ENCODE measurements at places on chromosomes 7 and 10.

GRCh38 chr7:41709621-41710020 lies 6.7 kb upstream of the INHBA start:
- no peak for DNase-seq

GRCh38 chr7:18570890-18571478 lies 75.4 kb downstream of the HDAC9 start:
- DNase-seq = no peak

DNA sequence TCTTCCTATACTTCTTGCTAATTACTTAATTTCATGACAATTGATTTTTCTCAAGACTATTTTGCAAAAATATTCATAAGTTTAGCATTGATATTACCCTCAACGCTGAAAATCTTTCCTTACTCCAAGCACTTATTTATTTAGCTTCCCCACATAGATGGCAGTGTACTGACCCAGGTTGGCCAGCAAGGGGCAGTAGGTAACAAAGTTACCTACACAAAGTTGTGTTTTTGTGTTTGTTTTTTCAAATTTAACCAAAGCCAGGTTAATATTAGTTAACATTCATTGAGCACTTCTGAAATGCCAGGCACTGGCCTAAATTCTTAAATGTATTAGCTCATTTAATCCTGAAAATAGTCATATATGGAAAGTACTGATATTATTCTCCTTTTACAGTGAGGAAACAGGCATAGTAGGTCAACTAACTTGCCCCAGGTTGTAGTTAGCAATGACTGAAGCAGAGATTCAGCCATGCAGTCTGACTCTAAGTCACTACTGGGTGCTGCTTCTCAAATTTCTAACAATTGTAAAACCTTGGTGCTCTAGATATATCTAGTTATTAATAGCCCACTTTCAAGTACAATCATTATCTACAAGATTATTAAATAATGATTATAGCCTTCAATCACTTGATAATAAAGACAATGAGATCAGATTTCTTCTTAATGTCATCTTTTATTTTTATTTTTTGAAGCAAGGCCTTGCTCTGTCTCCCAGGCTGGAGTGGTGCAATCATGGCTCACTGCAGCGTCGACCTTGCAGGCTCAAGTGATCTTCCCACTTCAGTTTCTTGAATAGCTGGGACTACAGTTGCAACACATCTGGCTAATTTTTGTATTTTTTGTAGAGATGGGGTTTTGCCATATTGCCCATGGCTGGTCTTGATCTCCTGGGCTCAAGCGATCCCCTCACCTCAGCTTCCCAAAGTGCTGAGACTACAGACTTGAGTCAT lies 5.8 kb upstream of the GGCT start:
- DNase-seq = no peak

- DNase-seq = no peak
Observed at GRCh38 chr10:61313460-61313859, 139.7 kb downstream of the TMEM26 start.

DNA sequence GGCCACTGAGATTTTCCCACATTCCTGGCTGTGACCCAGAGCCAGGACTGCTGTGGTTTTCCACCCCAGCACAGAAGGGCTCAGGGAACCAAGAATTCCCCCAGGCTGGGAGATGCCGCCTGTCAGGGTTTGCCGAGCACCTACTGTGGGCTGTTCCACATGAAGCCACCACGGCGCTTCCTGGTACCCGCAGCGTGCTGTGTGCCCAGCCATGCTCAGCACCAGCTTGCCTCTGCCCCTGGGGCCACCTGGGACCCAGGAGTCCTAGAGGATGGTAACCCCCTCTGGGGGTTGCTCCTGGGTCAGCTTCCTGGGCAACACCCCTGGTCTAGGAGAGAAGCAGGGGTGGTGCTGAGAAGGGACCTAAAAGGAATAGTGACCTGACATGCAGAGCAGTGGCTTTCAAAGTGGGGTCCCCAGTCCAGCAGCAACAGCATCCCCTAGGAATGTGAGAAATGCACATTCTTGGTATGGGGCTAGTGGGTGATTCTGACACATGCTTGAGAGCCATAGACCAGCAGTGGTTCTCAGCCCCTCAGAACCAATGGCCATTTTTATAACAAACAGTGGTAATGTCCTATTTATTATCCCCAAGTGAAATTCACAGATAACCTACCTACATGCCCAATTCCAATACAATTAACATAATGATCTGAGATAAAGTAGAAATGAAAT lies 53.4 kb downstream of the TSPAN15 start:
- DNase-seq = no peak

DNA sequence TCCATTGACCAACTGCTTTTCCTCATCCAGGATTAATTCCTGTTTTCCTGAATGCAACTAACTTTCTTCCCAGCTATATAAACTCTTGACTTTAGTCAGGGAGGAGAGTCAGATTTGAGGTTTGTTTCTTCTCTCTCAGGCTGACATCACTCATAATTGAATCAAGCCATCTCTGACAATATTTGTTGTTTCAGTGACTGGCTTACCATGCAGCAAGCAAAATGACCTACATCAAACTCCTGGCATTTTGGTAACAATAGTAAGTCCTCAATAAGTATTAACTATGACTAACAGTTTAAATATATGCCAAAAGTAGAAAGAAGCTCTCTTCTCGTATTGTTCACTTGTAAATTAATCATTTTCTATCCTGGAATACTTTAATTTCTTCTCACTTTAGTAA lies 625.7 kb upstream of the KCND2 start:
- DNase-seq = no peak

GRCh38 chr10:122208571-122209430 lies 62.3 kb upstream of the BTBD16 start:
- DNase-seq = no peak

GRCh38 chr7:141402277-141402996 lies 148.8 kb upstream of the AGK start:
- DNase-seq = no peak

DNA sequence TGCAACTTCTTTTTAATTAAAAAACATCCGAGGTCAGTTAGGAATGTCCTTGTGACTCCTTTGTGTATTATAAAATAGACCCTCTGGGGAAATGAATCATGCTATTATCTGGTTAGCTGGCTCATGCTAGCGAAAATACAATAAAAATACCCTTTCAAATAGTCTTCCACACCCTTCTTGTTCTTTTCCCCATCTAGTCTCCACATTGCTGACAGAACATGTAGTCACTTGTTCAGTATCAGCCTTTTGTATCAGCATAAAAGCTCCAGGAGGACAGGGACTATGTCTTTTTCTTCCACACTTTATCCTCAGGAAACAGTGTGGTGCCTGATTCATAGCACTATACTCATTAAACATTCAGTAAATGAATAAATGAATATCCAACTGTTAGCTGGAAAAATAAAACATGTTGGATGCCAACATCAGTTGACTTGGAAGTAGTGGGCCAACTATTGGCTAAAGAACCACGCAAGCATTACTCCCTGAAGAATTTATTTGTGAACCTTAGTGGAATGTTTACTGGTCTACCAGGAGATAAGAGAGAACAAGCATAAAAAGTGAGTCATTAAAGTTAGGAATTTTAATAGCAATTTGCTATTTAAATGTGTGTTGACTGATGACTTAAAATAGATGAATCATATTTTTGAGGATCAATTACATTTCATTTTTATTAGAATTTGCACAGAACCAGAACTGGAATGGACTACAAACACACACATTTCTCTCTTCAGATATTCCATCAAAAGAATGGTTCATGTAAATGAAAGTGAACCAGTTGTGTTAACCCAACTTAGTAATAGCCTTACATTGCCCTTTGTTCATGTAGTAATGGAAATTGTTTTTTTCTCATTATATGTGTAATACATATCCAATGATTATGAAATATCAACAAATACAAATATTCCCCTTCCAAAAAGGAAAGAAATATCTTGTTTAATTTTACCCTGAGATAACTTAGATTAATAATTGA lies 129.6 kb downstream of the DKK1 start:
- no peak for DNase-seq

- no peak for DNase-seq
Observed at GRCh38 chr10:117568334-117568733, 25.8 kb downstream of the EMX2 start.

GRCh38 chr10:70756700-70757360 lies 28.3 kb downstream of the TBATA start:
- DNase-seq = no peak

- DNase-seq = no peak
Observed at GRCh38 chr7:49848211-49848841, 74.9 kb downstream of the VWC2 start.

- DNase-seq = no peak
Observed at GRCh38 chr10:18400906-18401245, 250.5 kb downstream of the NSUN6 start.

DNA sequence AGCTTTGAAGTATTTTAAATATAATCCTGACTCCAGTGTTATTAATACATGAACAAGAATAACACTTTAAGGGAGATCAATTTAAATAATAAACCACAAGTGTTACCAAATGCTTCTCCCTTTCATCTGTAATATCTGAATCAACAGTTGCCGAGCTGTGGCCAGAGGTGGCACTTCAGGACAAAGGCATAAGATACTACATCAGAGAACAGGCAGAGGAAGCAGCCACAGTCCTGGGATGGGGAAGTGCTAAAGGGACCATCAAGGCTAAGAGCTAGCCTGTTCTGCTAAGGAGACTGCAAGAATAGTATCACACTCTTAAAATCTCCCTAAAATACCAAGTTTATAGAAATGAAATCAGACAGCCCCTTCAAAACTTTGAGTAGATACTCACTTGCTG lies 378.2 kb upstream of the PRKCQ start:
- DNase-seq = no peak

GRCh38 chr7:100363098-100363497 lies 5.2 kb downstream of the PILRB start:
- DNase-seq = no peak

- DNase-seq = peak; percentile 38
Observed at GRCh38 chr10:122342293-122343134, 32.0 kb upstream of the PLEKHA1 start.

DNA sequence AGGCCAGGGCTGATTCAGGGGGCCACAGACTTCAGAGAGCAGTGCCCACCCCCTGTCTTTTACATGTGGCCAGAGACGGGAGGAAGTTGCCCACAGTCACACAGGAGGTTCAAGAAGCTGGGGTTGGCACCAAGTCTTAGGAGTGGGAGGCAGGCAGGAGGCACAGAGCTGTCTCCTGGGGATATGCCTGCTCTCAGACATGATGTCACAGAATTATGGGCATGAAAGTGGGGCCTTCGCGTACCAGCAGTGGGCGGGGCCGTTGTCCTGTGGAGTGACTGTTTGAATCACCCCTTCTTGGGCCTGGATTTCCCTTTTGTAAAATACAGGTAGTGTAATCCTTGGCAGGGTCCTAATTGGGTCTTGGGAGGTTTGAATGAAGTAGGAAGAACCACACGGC lies 81.2 kb upstream of the PPIF start:
- DNase-seq = no peak

DNA sequence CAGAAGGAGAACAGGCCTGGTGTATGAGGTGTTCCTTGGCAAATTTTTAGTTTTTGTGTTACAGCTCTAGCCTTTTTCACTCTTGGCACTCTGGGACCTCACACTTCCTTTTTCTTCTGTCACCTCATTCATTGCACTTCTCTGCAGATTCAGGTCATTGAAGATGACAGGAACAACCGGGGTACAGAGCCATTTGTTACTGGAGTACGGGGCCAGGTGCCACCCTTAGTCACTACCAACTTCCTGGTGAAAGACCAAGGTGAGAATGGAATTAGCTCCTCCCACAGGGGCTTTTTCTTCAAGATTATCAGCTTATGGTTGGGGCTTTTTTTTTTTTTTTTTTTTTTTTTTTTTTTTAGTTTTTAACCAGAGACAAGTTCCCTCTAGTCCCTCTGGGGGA lies 18.5 kb upstream of the CHCHD1 start:
- DNase-seq = no peak

- DNase-seq = no peak
Observed at GRCh38 chr10:115827231-115828009, 445.6 kb downstream of the GFRA1 start.

GRCh38 chr10:90373911-90374310 lies 483.9 kb downstream of the HTR7 start:
- no peak for DNase-seq

GRCh38 chr10:3068201-3068967 lies 1.0 kb downstream of the PFKP start:
- DNase-seq = no peak

DNA sequence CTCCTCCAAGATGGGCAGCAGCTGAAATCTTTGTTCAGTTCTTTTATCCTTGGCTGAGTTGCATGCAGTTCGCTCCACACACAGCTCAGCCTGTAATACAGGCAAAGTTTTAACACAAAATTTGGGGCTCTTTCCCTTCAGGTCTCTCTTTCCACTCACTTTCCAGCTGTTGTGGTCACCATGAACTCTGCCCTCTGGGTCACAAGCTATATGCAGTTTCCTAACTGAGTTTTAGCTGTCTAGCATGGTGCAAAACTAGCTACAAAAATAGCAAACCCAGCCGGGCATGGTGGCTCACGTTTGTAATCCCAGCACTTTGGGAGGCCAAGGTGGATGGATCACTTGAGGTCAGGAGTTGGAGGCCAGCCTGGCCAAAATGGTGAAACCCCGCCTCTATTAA lies 53.2 kb downstream of the ABI1 start:
- no peak for DNase-seq

DNA sequence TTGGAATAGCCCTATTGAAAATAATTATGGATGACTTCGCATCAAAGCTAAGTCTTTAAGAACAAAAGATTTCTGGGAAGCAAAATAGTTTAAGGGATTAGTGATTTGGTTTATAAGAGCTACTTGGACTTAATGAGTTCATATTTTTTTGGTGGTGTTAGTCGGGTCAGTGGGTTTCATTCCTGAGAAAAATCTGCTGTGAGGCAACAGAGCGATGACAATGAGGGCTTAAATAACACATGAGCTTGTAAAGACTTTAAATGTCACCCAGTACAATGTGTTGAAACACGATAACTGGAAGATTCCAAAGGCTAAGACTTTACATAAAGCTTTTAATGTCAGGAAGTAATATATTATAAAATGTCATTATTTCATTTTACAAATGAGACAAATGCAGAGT lies 178.8 kb downstream of the ARL4A start:
- no peak for DNase-seq

DNA sequence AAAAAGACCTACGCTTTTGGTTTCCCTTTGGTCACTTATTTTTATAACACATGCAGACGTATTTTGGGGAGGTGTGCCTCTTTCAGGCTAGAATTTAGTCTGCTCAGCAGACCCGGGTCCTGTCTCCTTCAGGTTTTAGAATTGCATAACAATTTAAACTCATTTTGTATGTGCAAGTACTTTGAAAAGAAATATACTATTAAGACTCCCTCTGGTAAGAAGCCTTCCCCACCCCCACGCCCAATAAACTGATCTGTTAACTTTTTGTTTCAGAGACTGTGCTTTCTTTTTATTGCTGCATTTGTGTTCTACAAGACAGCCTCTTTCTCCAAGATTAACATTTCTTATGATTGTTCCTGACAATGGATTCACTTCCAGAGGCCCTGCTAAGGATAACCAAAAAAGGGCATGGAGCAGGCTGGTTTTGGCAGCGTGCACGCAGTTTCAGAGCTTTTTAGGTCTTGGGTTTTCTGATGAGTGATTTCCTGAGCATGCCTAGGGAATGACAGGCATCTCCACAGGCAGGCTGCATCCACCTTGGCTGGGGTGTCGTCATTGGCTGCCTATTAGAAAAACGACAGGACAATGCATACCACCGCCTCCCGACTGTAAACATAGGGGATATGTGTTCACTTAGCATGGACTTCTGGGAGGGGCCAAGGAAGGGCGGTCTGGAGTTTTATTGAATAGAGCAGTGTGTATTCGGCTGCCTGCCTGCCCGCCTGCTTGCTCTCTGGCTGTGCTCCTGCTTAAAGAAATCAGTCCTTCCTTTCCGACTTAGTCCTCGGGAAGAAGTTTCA lies at the start of gene CALD1:
CALD1 (plus strand) TSS at position 694 of the 800 bp plus-strand sequence. CDS start 88,100 bp downstream, outside the sequence.
- no peak for DNase-seq

- DNase-seq = no peak
Observed at GRCh38 chr10:36425131-36425797, 700.1 kb upstream of the ANKRD30A start.

- no peak for DNase-seq
Observed at GRCh38 chr7:132256721-132257212, 319.5 kb downstream of the PLXNA4 start.

All from stimulated activated CD4-positive, alpha-beta T cell treated with anti-CD3 and anti-CD28 coated beads, Interleukin-1b, Interleukin-23, amount 100 ng/mL, for 1 hour (primary cell).